ENCODE measurements at places on chromosomes 11 and 22.
A peak's percentile ranks its signal among the peaks of the same experiment; 100 is the strongest.

GRCh38 chr11:69243496-69244200 lies 50.3 kb upstream of the MYEOV start:
- no peaks in the 10 kb centered on the region for H3K27me3 ChIP-seq
- no peak overlapping the region for H3K27ac ChIP-seq
- H3K4me1 ChIP-seq, result no peaks in the 10 kb centered on the region

- no peak overlapping the region for H3K27ac ChIP-seq
- no peak for DNase-seq
- H3K27me3 ChIP-seq, result no peaks in the 10 kb centered on the region
- no peaks in the 10 kb centered on the region for H3K36me3 ChIP-seq
- H3K4me1 ChIP-seq, result no peaks in the 10 kb centered on the region
- H3K4me3 ChIP-seq, result no peak overlapping the region
Observed at GRCh38 chr11:70854901-70855556, 397.3 kb downstream of the SHANK2 start.

DNA sequence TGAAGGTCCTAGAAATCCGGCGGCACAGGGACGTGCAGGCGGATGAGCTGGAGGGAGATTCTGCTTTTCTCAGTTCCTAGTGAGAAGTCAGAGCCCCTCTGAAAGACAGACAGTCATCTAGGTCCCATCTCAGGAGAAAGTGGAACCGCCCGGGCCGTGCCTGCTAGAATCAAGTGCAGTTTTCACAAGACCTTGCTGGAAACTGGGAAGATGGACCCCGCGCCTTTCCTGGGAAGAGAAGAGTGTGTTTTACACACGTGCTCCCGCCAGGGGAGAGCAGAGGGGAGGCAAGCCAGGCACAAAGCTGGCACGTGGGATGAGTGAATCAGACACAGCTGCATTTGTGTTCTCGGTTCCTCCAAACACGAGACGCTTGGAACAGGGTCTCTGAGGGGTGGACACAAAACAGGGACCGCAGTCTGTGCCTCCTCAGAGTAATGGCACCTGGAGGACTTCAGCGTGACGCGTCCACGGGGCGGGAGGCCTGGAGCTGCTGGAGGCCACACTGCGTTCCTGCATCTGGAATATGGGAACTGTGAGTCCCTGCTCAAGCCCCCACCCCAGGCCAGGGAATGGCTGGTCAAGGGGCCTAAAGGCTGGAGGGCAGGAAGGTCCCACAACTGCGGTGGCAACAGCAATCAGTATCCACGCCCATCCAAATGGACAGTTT lies 218.3 kb downstream of the BRD1 start:
- no peaks in the 10 kb centered on the region for H3K36me3 ChIP-seq
- H3K4me3 ChIP-seq, result no peak overlapping the region
- no peaks in the 10 kb centered on the region for H3K4me1 ChIP-seq
- no peak for DNase-seq
- no peaks in the 10 kb centered on the region for H3K27me3 ChIP-seq

GRCh38 chr22:31346255-31346732 lies at the start of gene PATZ1:
Gene PATZ1 (minus strand): TSS chr22:31346346. CDS start chr22:31345602, 744 bp downstream.
- peak; percentile 31 for DNase-seq
- H3K36me3 ChIP-seq, result peaks cover 2% of the 10 kb centered on the region
- peaks cover 36% of the 10 kb centered on the region for H3K4me1 ChIP-seq
- peak within 1 kb of the TSS; percentile 67 for H3K4me3 ChIP-seq
- H3K27me3 ChIP-seq, result no peaks in the 10 kb centered on the region

DNA sequence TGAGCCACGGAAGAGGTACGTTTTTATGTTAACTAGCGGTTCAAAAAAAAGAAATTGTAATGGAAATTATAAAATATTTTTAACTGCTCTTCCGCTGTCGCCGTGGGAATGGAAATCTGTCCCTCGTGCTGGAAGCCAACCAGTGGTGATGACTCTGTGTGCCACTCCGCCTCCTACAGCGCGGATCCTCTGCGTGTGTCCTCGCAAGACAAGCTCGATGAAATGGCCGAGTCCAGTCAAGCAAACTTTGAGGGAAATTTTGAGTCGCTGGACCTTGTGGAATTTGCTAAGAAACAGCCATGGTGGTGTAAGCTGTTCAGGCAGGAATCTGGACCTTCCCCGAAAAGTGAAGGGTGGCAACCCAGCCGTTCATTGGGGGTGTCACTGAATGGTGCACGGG lies 2.9 kb upstream of the CBX7 start:
- peaks cover 22% of the 10 kb centered on the region for H3K4me1 ChIP-seq
- no peak for DNase-seq
- no peaks in the 10 kb centered on the region for H3K27me3 ChIP-seq
- no peak overlapping the region for H3K27ac ChIP-seq

DNA sequence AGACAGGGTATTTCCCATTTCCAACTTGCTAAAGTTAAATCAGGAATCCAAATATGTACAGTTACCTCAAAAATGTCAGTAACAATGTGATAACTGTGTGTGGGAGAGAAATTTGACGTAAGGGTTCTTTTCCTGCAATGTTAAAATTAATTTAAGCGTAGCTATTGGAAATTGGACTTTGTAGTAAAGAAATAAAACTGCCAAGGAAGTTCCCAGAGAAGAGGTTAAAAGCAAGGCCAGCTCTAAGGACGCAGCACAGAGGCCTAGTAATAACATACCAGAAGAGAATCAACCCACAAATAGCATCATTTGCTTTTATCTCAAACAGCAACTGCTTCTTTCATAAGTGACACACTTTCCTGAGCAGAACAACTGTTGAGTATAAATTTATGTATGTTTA lies 36.8 kb upstream of the GRIA4 start:
- H3K36me3 ChIP-seq, result no peaks in the 10 kb centered on the region
- H3K27ac ChIP-seq, result no peak overlapping the region
- H3K4me1 ChIP-seq, result no peaks in the 10 kb centered on the region
- no peak overlapping the region for H3K4me3 ChIP-seq
- no peaks in the 10 kb centered on the region for H3K27me3 ChIP-seq

DNA sequence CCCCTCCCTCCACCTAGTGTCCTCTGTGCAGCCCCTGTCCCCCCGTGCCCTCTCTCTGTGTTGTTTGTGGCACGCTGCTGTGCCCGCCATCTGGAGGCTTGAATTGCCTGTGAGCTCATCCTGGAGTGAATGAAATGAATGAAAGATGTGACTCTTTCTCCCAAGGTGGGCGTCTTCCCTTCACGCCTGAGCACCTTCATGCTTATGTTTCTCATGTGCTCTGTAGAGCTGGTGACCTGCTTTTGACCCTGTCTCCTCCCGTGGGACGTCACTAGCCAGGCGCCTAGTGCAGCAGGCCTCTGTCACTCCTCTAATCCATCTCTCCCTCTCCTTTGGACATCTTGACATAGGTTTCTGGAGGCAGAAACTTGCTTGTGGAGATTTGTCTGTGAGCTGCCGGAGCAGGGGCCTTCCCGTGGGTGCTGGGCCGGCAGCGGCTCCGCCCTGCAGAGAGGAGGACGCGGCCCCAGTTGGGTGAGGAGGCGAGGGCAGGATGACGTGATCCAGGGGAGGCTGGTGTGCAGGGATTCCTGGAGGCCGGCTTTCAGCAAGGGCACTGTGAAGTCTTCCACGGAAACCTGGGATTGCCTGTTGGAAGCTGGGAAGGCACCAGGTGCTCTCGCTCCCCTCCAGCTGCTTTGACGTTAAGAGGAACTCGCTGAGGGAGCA lies 40.6 kb downstream of the MUC6 start:
- no peak for DNase-seq
- no peaks in the 10 kb centered on the region for H3K27me3 ChIP-seq
- no peaks in the 10 kb centered on the region for H3K4me1 ChIP-seq
- H3K4me3 ChIP-seq, result no peak overlapping the region
- no peak overlapping the region for H3K27ac ChIP-seq
- peaks cover 37% of the 10 kb centered on the region for H3K36me3 ChIP-seq

DNA sequence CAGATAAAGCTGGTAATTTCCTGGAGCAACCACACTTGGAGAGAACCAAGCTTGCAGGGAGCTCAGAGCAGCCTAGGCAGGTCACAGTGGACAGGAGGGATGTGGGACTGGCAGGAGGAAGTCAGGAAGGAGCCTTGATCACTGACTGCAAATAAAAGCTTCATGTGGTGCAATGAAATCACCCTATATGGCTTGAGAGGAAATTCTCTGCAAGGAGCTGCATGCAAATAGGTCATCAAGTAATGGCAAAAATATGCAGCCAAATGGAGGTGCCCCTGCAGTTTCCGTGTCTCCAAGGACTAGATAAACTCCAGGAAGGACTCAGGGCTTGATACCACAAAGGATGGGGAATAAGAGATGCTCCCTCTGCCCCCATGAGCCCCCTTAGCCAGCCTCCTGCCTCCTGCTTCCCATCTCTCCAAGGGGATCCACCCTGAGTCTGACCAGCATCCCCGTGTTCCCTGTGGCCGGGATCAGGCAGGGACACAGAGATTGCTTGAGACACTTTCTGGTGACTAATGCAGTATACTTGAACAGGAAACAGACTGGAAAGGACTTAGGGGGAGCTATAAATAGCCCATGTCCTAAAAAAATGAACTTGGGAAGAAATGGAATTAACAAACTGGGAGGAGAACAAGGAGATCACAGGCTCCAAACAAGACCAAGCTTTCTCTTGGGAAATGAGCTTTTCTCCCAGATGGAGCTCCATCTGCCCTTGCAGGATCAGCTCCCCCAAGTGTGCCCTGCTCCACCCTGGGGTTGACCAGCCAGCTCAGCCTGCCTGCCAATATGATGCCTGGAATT lies 23.9 kb upstream of the MICAL2 start:
- H3K4me3 ChIP-seq, result no peak overlapping the region
- no peaks in the 10 kb centered on the region for H3K36me3 ChIP-seq
- no peaks in the 10 kb centered on the region for H3K27me3 ChIP-seq
- peak overlapping the region; percentile 88 for H3K27ac ChIP-seq
- peaks cover 59% of the 10 kb centered on the region for H3K4me1 ChIP-seq

DNA sequence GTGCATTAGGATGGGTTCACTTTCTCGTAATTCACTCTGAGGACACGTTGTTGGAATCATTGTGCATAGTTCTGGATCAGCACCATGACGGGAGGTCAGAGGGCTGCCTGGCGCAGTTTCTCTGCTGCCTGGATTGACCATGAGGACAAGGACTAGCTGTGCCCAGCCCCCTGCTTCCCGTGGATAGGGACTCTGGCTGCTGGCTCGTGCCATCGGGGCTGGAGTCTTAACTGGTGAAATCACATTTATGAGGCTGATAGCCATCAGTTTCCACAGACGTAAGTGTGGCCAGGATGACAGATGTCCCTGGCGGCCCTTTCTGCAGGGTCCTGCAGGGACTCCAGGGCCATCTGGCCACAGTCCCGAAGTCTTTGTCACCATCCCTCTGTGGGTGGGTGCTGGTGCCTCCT lies 24.1 kb upstream of the GRAMD4 start:
- no peaks in the 10 kb centered on the region for H3K27me3 ChIP-seq
- peaks cover 89% of the 10 kb centered on the region for H3K4me1 ChIP-seq
- peak overlapping the region; percentile 56 for H3K27ac ChIP-seq
- DNase-seq, result no peak

DNA sequence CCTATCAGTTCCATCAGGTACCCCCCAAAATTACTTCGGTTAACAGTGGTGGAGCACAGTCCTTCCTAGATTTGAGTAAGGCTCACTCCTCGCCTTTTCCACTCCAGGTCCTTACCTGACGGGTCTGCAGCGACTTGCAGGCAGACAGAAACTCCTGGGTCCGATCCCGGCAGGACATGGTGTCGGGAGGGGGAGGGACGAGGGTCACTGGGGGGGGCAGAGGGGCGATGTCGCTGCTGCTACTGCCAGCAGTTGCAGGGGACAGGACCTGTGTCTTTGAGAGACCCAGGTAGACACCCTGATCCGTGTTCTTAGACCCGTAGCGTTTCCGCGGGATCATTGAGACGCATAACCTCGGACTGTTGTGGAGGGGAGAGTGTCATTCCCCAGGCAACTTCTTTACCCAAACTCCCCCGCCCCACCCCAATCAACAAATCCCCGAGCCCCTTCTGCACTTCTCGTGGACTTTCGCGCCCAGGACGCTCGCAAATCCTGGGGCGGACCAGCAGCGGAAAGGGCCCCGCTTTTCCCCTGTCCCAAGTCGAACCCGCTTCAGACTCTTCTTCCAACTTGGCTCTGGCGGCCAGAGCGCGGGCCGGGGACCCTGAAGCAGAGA lies 839 bp downstream of the STX5 start:
- peak overlapping the region; percentile 80 for H3K4me3 ChIP-seq
- peak overlapping the region; percentile 99 for H3K27ac ChIP-seq
- H3K27me3 ChIP-seq, result no peaks in the 10 kb centered on the region
- no peak for DNase-seq
- peaks cover 32% of the 10 kb centered on the region for H3K36me3 ChIP-seq

- H3K4me1 ChIP-seq, result no peaks in the 10 kb centered on the region
- DNase-seq, result no peak
- no peaks in the 10 kb centered on the region for H3K27me3 ChIP-seq
- no peak overlapping the region for H3K27ac ChIP-seq
- H3K4me3 ChIP-seq, result no peak overlapping the region
Observed at GRCh38 chr11:23569547-23569946, 709.3 kb upstream of the CCDC179 start.

GRCh38 chr11:122273476-122274191 lies 157.6 kb upstream of the BLID start:
- H3K36me3 ChIP-seq, result no peaks in the 10 kb centered on the region
- no peaks in the 10 kb centered on the region for H3K4me1 ChIP-seq
- H3K27ac ChIP-seq, result no peak overlapping the region
- no peaks in the 10 kb centered on the region for H3K27me3 ChIP-seq

DNA sequence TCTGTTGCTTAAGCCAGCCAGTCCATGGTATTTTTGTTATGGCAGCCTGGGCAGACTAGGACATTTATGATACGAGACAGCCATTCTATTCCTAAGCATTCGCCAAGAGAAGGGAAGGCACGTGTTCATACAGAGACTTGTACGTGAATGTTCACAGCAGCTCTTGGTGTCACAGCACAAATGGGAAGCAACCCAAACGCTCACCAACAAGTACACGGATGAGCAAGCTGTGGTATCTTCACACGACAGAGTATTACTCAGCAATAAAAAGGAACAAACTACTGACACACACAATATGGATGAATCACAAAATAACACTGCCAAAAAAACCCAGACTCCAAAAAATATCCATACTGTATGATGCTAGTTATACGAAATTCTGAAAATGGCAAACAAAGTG lies 85.1 kb downstream of the PHF21B start:
- DNase-seq, result no peak
- H3K4me3 ChIP-seq, result no peak overlapping the region
- no peaks in the 10 kb centered on the region for H3K4me1 ChIP-seq
- no peak overlapping the region for H3K27ac ChIP-seq
- H3K27me3 ChIP-seq, result no peaks in the 10 kb centered on the region

DNA sequence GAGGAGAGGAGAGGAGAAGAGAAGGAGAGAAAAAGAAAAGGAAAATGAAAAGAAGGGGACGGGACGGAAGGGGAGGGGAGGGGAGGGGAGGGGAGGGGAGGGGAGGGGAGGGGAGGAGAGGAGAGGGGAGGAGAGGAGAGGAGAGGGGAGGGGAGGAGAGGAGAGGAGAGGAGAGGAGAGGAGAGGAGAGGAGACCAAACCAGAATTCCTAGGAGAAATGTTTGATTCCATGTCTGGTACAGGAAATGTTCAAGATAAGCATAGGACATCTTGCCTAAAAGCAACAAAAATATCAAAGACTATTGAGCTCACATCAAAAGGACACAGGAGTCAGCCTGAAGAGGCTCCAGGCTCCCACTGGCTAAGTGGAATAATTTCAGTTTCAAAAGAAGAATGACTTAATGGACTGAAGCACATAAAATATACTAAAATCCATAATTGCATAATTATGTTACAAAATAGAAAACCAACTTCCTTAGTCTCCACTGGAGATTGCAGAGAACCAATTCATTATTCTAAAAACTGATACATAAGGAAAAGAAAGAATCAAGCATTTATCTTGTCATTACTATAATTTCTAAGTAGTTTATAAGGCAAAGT lies 101.1 kb upstream of the APOA1 start:
- H3K36me3 ChIP-seq, result peaks cover 6% of the 10 kb centered on the region
- no peaks in the 10 kb centered on the region for H3K4me1 ChIP-seq
- DNase-seq, result no peak
- H3K27ac ChIP-seq, result no peak overlapping the region
